ENCODE measurements at places on chromosomes 12 and 14.

GRCh38 chr12:76449016-76449415, 100.8 kb upstream of the BBS10 start:
- no peak for DNase-seq

DNA sequence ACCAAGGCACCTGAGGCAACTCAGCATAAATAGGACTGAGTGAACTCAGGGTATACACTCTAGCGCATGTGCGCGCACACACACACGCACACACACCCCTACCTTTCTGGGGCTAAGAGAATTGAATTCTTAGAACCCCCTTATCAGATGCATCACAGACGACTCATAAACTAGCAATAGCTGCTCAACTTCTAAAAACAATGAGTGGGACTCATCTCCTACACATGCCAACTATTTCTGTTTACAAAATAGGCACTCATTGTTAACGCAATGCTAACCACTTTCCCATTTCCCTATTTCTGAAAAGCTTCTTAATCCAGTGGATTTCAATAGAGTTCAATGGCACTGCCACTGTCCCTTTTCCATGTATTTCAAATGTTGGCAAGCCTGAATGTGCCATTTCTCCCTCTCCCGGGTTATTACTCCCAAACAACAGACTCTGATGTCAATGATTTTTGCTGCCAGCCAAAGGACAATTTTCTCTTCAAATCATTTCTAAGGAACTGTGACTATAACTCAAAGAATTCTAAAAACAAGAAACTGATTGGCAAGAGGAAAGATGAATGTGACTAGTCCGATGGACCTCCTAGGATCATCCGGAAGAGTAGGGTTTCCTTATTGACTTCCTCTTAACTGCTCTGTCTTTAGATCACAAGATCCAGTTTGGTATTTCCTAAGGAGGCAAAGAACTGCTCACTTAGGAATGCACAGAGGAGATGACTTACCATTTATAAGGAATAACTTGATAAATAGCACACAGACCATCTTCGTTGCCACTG, 48.8 kb downstream of the SLC38A1 start:
- no peak for DNase-seq

DNA sequence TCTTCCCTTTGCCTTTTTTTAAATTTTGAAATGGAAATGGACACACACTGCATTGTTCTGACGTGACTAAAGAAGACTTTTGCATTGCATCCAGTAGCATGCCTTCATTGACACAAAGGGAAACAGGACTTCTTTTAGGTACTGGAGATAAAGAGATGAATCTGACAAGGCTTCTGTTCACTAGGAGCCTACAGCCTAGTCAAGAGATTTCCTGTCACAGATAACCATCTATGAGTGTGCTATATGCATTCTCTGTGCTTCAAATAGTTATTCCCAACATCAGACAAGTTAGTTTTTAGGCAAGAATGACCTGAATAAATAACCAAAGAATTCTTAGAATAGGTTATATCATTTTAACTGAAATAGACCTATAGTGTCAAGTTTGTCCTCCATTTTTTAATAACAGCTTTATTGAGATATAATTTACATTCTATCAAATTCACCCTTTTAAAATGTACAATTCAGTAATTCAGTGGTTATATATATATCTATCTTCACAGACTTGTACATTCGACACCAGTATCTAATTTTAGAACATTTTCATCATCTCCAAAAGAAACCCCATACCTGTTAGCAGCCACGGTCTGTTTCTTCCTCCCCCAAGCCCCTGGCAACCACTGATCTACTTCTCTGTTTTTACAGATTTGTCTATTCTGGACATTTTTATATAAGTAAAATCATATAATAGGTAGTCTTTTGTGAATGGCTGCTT, 122.7 kb downstream of the TTLL5 start:
- no peak for DNase-seq

- no peak for DNase-seq
Observed at GRCh38 chr12:118356809-118357256, 15.9 kb downstream of the TAOK3 start.

DNA sequence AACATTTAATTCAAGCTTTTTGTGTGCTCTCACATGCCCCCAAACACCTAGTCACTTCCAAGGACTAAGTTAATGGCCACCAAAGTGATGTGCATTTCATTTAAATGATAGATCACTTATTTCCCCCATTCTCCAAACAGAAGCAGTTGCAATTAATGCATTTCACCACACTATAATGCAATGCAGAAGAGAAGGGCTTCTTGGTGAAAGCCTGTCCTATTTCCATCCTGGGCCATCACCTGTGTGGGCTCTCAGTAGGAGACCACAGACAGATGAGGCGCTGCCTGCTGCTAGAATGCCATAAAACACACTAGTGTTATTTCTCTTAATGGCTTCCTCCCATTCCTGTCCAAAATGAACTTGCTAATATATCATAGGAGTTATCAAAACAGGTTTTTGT, 151.2 kb downstream of the GPR65 start:
- DNase-seq: no peak

Data from NCI-H1105 treated with DMSO at 0.1 percent for 48 hours (cell line).